ENCODE measurements at places on chromosomes 1 and 21.

DNA sequence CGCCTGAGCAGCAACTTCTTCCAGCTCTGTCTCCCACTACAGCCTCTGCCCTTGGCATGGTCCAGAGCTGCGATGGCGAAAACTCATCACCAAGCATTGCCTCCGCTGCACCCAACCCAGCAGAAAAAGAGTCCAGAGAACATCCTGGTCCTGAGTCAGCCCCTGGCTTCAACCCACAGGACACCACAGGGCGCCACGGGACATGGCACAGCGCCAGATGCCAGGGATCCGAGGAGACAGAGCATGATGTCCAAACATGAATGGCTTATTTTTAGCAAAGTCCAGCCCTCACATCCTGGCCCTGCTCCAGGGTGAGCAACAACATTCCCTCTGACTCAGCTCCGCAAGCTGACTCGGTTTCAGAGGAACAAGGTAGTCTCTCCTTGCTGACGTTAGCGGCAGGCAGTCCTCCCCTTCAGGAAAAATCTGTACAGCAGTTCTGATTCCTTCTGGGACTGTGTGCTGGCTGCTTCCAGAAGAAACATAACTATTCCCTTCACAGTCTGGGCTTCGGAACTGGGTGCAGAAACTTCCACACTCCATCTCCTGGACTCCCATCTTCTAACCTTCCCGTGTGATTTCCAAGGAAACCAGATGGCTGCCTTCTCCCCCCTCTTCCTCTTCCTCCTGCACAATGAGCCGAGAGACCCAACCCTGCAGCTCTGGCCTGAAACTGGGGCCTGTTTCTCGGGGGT is 131.3 kb downstream of the TOMM20 start:
- DNase-seq: peak; percentile 89

DNA sequence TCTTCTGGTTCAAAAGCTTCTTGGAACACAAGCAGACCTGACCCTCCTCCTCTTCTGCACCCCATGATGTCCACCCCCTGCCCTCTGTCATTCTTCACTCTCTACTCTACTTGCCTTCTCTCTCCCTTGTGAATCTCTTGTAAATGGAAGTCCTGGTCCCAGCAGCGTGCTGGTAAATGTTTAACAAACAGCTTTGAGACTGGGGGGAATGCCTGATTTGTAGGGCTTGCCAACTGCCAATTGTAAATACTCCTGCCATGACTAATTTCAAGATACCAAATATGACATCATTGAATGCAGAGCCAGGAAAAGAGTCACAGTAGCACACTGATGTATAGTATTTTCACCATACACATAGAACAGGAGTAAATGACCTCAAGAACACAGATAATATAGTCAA is 40.9 kb upstream of the LRRN2 start:
- no peak for DNase-seq

DNA sequence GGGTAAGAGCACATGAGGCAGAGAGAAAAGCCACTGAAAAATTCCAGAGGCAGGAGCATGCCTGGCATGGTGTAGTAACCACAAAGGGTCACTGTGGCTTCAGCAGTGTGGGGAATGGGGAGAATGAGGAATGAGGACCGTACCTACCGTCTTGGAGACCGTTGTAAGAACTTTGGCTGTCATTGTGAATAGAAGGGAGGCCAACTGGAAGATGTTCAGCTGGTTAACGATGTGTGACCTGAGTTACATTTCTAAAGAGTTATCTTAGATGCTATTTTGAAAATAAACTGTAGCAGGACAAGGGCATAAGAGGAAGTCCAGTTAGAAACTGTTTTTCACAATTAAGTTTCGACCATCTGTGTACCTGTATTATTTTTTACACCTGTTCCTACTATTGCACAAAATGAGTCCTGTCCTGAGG is 365.5 kb upstream of the SGIP1 start:
- no peak for DNase-seq

- no peak for DNase-seq
Measured at GRCh38 chr1:24418898-24419628, 3.5 kb downstream of the NIPAL3 start.

- no peak for DNase-seq
Measured at GRCh38 chr21:42582787-42583476, 69.3 kb downstream of the SLC37A1 start.

DNA sequence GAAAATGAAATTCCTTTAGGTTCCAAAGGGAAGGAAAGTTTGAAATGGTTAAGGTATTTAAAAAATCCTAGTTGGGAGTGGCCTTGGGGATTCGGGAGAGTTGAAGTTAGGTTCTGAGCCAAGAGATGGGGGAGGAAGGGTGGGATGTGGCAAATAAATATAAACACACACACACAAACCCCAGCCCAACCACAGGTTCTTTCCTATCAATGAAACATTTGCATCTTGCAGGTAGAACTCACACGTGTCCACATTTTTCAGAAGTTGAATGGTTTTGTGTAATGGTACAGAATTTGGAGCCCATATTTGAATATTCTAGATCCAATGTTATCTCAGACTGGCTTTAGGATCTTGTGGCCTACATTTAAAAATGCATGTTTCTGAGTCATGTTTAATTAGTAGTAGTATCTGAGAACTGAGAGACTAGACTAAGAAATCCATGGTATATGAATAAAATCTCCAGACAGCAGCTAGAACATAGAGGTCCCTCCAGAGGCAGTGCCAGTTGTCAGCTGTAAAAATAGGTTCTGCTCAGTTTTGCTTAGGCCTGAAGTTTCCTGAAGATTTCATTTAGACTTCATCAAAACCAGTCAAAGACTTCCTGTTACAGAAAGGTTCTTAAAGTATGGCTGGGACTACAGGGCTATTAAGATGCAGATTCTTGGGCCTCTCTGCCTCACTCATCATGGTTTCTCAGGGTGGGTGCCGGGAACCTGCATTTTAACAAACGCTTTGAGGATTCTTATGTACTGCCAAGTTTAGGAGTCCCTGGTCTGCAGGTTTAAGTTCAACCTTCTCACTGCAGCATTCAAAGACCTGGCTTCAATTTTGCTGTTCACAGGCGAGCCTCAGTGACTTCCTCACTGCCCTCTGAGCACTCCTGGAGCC is 21.3 kb downstream of the RUNX1 start:
- DNase-seq: no peak

DNA sequence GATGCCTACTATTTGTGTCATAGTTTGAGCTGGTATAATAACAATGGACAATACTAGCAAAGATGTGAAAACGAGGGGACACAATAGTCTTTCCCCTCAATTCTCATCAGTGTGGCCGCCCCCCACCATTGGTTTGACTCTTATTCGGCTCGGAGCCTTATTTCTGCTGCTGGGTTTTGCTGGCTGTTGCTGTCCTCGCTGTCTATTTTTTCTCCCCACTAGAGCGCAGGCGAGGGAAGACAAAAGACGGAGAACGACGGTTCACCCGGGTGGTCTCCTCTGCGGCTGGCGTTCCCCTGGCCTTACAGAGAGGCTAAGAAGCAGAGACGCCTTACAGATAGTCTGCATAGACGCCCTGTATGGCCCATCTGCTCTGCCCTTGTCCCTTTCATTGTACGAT is 19.4 kb downstream of the CLIC6 start:
- no peak for DNase-seq

- no peak for DNase-seq
Measured at GRCh38 chr1:88735382-88735781, 51.3 kb downstream of the PKN2 start.

GRCh38 chr1:15768388-15768787 is 9.8 kb downstream of the FBLIM1 start:
- DNase-seq: no peak

GRCh38 chr1:17093822-17094393 is 25.3 kb downstream of the PADI2 start:
- no peak for DNase-seq

- DNase-seq: no peak
Measured at GRCh38 chr1:156033011-156033410, 12.3 kb upstream of the SSR2 start.

GRCh38 chr1:155989242-155990004 is 11.1 kb upstream of the ARHGEF2 start:
- peak; percentile 86 for DNase-seq

- DNase-seq: no peak
Measured at GRCh38 chr1:155022136-155022926, 11.2 kb downstream of the DCST2 start.

DNA sequence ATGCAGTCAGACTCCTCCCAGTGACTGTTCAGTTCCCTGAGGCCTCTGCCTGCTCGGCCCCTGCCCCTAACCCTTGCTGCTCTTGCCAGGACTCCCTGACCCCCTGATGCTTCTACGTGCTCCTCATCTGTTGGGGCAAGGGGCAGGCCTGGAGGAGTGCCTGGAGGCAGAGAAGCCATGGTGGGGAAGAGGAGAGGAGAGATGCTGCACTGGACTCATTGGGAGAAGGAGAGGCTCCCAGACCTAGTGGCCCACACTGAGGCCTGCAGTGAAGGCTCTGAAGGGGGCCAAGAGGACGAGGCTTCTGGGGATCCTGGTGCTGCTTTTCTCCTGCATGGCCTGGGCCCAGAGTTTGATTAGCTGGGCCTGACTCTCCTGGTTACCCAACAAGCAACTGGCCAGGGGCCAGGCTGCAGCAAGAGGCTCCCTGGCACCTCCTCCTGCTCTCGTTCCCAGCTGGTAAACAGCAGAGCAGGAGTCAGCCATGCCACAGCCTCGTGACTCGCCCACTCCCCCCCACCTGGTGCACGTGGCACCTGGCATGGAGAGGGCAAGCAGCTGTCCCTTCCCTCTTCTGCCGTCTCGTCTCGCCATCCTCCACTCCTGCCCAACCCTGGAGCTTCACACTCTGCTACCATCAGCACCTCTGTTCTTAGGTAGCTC is 847 bp upstream of the RORC start:
- no peak for DNase-seq

- no peak for DNase-seq
Measured at GRCh38 chr1:92907949-92908684, 53.1 kb downstream of the DIPK1A start.

DNA sequence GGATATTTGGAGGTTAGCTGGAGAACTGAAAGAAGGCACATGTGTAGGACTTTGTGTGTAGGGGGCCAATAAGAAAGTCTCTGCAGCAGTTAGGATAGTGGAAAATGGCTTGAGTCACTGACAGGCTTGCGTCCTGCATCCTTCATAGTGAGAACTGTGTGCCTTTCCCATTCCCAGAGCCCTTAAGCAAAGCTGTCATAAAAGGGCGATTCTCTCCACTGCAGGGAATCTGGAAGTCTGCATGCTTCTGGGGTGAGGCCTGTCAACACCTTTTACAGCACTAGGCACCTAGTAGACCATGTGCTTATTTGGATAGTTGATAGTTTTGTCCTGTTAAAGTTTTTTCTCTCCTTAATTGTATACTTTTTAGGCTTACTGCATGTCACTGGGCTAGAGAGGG is 39.4 kb upstream of the MACF1 start:
- DNase-seq: no peak

DNA sequence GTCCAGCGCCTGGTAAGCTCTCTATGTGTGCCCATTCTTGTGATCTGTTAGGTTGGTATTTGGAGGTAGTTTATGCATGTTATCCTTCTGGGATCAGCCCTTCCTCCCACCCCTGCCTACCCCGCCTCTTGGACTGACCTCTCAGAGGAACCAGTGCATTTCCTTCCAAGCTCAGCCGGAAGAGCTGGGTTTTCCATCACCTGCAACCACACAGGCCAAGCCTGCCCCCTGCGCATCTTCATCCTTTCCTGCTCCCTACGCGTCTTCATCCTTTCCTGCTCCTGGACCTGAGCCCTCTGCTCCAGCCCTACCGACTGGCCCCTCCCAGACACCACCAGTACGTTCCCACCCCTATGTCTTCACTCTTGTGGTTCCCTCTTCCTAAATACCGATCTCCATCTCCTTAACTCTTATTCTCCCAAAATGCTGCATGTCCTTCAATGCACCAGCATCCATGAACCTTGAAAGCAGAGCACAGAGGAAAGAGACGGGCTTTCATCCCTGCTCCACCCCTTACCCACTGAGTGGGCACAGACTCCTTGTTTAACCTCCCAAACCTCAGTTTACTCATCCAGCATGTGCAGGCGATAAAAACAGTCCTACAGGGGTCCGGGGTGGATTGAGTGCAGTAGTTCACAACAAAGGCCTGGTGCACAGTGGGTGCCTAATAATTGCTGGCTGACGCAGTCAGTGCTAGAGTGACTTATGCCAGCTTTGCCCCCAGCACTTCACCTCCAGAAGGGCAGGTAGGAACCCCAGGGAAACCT is 526.3 kb downstream of the MATN1 start:
- DNase-seq: no peak

- no peak for DNase-seq
Measured at GRCh38 chr21:40152476-40152875, 285.2 kb downstream of the PCP4 start.

DNA sequence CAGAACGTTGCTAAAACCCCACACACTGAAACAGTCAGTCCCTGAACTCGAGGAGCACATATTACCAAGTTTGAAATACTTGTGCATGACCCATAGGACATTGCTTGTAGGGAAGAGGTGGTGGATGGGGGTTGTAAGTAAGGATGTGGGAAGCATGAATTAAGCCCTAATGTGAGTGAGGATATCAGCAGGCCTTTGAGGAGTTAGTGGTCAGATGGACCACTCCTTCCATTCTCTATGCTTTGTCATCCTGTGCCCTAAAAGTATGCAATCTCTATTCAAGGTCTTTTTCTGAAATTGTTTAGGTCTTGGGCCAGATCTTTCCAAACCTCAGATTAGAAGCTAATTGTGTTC is 70.9 kb upstream of the SAMSN1 start:
- DNase-seq: no peak

DNA sequence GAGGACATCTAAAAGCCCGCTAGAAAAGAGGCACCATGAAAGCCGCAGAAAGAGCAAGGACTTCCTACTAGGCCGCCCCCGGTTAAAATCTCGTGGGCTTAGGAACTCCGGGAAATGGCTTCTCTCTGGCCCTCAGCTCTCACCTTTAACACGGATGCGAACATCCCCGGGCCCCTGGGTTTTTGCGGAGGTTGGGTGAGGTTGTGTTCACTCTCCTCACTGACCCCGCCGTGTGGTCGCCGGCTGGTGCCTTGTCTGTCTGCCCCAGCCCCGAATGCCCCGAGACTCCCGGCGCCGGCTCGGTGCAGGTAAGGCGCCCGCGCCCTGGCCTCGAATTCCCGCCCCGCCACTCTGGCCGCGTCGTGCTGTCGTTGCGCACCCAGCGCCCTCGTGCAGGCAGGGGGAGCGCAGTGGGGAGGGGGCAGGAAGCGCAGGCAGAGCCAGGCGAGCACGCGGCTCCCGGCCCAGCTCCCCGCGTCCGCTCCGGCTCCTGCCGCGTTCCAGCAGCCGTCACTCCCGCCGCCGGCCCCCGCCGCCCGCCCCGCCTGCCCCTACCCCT is at the start of gene SHISAL2A:
Gene SHISAL2A (plus strand): TSS at position 437 of the 559 bp plus-strand sequence. CDS start 326 bp downstream, outside the sequence.
- no peak for DNase-seq

Measured in amygdala (tissue), 56 donors.